A549 treated with AZD2906 at 1 μM for 4 hours (cell line): ENCODE measurements at places on chromosomes 16 and 17. TPM values are rescaled to one million over a fixed set of nuclear protein-coding genes. Genes with fewer than 3 reads are reported as not detected.

HOXB13 gene
- 1.8 to 2.1 TPM (median 2.0 TPM) in 5 replicates for total RNA-seq

MYCBPAP gene
- total RNA-seq, result 0.35 to 0.89 TPM (median 0.54 TPM) in 5 replicates

IRF8 gene
- total RNA-seq, result 0.34 to 0.43 TPM (median 0.37 TPM) in 5 replicates

HOXB1 gene
- not detected in 5 replicates for total RNA-seq

SLC7A6OS gene
- total RNA-seq, result 9.4 to 12.4 TPM (median 11.7 TPM) in 5 replicates

BRIP1 gene
- 3.0 to 5.1 TPM (median 4.0 TPM) in 5 replicates for total RNA-seq

FXR2 gene
- total RNA-seq, result 47.5 to 56.4 TPM (median 54.2 TPM) in 5 replicates

CLEC18B gene
- 0.03 to 0.23 TPM (median 0.20 TPM) in 5 replicates for total RNA-seq

ARHGAP23 gene
- 55.8 to 72.5 TPM (median 63.4 TPM) in 5 replicates for total RNA-seq

CKLF gene
- 61.7 to 67.5 TPM (median 65.4 TPM) in 5 replicates for total RNA-seq

GRB2 gene
- 88.0 to 94.9 TPM (median 92.0 TPM) in 5 replicates for total RNA-seq

DHRS7C gene
- not detected in 5 replicates for total RNA-seq

NUP93 gene
- 82.1 to 106 TPM (median 104 TPM) in 5 replicates for total RNA-seq

CEP295NL gene
- 0.25 to 0.48 TPM (median 0.26 TPM) in 5 replicates for total RNA-seq

CEMP1 gene
- 0.06 to 0.15 TPM (median 0.09 TPM) in 3 of 5 replicates, not detected in the others for total RNA-seq

C16orf74 gene
- total RNA-seq, result 9.1 to 17.7 TPM (median 15.5 TPM) in 5 replicates

CDRT15 gene
- total RNA-seq, result not detected in 5 replicates

FBXW10 gene
- 0.82 to 1.1 TPM (median 0.95 TPM) in 5 replicates for total RNA-seq

CDK12 gene
- total RNA-seq, result 30.4 to 36.3 TPM (median 32.3 TPM) in 5 replicates

ITGAD gene
- total RNA-seq, result 0.03 TPM in 1 of 5 replicates, not detected in the others

ATAD5 gene
- total RNA-seq, result 3.1 to 5.1 TPM (median 3.9 TPM) in 5 replicates

SLC52A1 gene
- 0.38 to 0.99 TPM (median 0.79 TPM) in 5 replicates for total RNA-seq

TBC1D3G gene
- total RNA-seq, result not detected in 5 replicates

DNASE1L2 gene
- total RNA-seq, result 0.60 to 1.7 TPM (median 1.3 TPM) in 5 replicates

TMIGD1 gene
- total RNA-seq, result not detected in 5 replicates

MYO15B gene
- total RNA-seq, result 28.6 to 53.5 TPM (median 47.2 TPM) in 5 replicates

CTF1 gene
- total RNA-seq, result 0.16 to 0.29 TPM (median 0.17 TPM) in 5 replicates

SULT1A2 gene
- total RNA-seq, result 0.07 to 0.14 TPM in 2 of 5 replicates, not detected in the others

KRTAP4-3 gene
- total RNA-seq, result not detected in 5 replicates

ANKRD40CL gene
- not detected in 5 replicates for total RNA-seq

CX3CL1 gene
- total RNA-seq, result 0.06 to 0.11 TPM (median 0.08 TPM) in 5 replicates

HOXB9 gene
- 6.4 to 7.2 TPM (median 6.9 TPM) in 5 replicates for total RNA-seq

MC1R gene
- total RNA-seq, result 4.9 to 6.8 TPM (median 6.6 TPM) in 5 replicates

MPP2 gene
- 1.1 to 1.8 TPM (median 1.4 TPM) in 5 replicates for total RNA-seq

DNAH2 gene
- total RNA-seq, result 0.02 to 0.05 TPM (median 0.03 TPM) in 5 replicates

HEATR9 gene
- not detected in 5 replicates for total RNA-seq

NHLRC4 gene
- total RNA-seq, result 0.18 to 0.30 TPM (median 0.23 TPM) in 5 replicates

SLC38A8 gene
- total RNA-seq, result 0.09 TPM in 1 of 5 replicates, not detected in the others

KRTAP3-2 gene
- 0.20 to 0.57 TPM (median 0.29 TPM) in 5 replicates for total RNA-seq

OTOP3 gene
- not detected in 5 replicates for total RNA-seq

UTS2R gene
- total RNA-seq, result not detected in 5 replicates

TBC1D26 gene
- not detected in 5 replicates for total RNA-seq
